Immature natural killer cell (primary cell): ENCODE measurements at places on chromosomes 6 and 20.

- no peak for DNase-seq
- H3K27me3 ChIP-seq = no peaks in the 10 kb centered on the region
- H3K36me3 ChIP-seq = no peaks in the 10 kb centered on the region
- no peak overlapping the region for H3K4me3 ChIP-seq
- no peaks in the 10 kb centered on the region for H3K4me1 ChIP-seq
Measured at GRCh38 chr6:105824732-105825131, 261.4 kb upstream of the PRDM1 start.

DNA sequence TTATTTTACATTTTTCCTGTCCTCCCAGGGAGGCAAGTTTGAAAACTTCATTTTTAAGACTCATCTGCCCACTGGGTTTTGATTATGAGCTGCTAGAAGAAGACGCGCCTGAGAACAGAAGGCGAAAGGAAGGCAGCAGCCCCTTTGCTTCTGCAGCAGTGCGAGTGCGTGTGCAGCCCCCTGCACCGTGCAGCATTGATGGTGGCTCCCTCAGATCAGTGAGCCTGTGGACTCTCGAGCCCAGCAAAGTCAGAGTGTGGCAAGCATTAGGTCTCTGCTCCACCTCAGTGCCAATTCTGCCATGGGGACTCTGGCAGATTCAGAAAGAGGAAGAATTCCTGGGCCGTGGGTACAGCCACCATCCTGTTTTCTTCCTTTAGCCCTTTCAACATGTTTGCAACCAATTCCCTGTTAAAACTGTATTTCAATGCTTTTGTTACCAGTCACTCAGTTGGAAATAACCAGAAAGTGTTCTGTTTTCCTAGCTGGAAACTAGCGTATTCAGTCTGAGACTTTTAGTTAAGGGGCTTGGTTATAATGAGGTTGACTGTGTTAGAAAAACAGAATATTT lies 134.8 kb upstream of the OGFRL1 start:
- no peaks in the 10 kb centered on the region for H3K4me1 ChIP-seq
- H3K27me3 ChIP-seq = no peaks in the 10 kb centered on the region
- no peak overlapping the region for H3K27ac ChIP-seq
- H3K36me3 ChIP-seq = no peaks in the 10 kb centered on the region

DNA sequence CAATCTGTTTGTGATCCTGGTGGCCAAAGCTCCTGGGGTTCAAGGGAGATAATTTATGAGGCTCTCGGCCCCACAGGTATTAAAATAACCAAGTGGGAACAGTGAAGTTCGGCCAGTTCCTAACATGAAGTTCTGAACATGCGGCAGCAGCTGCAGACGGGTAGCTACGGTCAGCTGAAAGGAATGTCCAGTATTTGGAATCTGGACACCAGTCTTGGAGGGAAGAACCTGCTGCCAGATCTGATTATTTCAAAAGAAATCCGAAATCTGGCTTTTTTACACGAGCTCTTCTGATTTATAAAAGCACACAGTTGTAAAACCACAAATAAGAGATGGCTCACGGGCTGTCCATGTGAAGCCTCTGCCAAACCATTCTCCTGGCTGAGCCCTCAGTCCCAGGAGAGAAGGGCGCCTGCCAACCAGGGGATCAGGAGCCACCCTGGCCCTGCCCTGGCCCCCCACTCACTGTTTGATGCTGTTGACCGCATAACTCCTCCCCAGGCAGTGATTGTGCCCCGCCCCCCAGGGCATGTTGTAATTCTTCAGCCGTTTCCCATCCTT lies 28.2 kb upstream of the KCNB1 start:
- no peak for DNase-seq
- H3K4me3 ChIP-seq = no peak overlapping the region
- H3K36me3 ChIP-seq = no peaks in the 10 kb centered on the region

DNA sequence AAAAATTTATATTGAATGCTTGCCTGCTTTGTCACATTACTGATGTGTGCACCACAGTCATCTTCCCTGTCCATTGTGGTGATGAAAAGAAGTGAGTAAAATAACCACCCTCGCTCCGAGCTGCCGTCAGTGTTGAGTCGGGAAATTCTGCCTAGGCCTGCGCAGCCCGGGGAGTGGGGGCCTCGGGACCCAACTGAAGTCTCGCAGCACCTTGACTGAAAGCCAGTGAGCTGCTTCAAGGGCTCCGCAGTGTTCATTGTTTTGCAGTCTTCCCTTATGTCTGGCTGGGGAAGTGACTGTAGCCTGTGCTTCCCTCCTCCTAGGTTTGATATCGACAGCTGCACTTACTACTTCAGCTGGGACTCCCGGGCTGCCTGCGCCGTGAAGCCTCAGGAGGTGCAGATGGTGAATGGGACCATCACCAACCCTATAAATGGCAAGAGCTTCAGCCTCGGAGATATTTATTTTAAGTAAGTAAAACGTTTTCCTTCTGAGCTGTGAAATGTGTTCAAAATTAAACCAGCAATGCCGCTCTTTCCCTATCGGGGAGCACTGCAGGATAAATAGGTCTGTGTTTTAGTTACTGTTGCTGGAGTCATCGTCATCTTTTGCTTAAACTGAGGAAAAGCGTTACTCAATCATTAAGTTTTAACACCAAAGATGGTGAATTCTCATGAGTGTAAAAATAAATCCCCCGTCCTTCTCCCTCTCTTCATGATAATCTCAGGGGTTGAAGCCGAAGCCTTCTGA lies 32.7 kb upstream of the SLC22A1 start:
- no peak overlapping the region for H3K27ac ChIP-seq
- no peak overlapping the region for H3K4me3 ChIP-seq
- H3K27me3 ChIP-seq = peaks cover 3% of the 10 kb centered on the region

GRCh38 chr6:56370561-56371211 lies 123.3 kb upstream of the COL21A1 start:
- H3K4me3 ChIP-seq = no peak overlapping the region
- H3K27me3 ChIP-seq = peaks cover 2% of the 10 kb centered on the region
- H3K36me3 ChIP-seq = no peaks in the 10 kb centered on the region
- H3K4me1 ChIP-seq = no peaks in the 10 kb centered on the region

DNA sequence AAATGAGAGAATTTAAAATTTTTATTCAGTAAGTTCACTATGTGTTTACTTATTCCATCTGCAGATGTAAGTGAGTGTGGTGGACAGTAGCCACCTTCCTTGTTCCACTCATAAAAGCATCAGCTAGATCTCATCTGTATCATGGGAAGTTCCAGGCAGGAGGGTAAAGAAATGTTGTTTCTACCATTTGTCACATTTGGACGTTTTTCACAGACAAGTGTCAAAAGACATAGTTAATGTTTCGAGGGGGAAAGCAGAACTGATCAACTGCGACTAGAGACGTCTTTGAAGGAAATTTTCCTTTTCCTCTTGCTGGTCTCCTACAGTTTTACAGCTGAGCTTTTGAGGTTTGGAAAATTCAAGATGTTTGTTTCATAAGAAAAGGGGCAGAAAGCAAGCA lies 55.9 kb upstream of the ISM1 start:
- no peak for DNase-seq
- H3K4me1 ChIP-seq = no peaks in the 10 kb centered on the region

- no peak overlapping the region for H3K4me3 ChIP-seq
- no peaks in the 10 kb centered on the region for H3K4me1 ChIP-seq
- no peak for DNase-seq
- peaks cover 9% of the 10 kb centered on the region for H3K27me3 ChIP-seq
- no peaks in the 10 kb centered on the region for H3K36me3 ChIP-seq
- no peak overlapping the region for H3K27ac ChIP-seq
Measured at GRCh38 chr6:3869632-3870527, 20.7 kb downstream of the FAM50B start.

DNA sequence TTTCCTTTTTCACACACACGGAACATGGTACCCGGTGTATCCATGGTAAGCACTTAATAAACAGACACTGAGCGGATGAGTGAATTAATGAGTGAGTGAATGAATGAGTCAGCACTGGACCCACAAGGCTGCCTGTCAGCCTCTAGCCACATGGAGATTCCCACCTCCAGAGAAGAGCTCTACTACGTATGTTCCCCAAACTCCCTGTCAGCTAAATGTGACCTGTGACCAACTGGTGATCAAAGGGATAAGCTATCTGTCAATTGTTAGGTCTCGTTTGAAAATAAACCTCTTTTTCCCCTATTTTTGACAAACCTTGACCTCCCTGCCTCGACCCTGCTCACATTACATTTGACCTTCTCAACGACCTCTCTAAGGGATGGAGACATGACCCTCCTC lies 24.5 kb upstream of the TAF8 start:
- peaks cover 100% of the 10 kb centered on the region for H3K4me1 ChIP-seq
- peaks cover 2% of the 10 kb centered on the region for H3K27me3 ChIP-seq
- H3K27ac ChIP-seq = peak overlapping the region; percentile 98
- peak overlapping the region; percentile 90 for H3K4me3 ChIP-seq

GRCh38 chr6:1679031-1679687 lies 69.4 kb downstream of the FOXC1 start:
- DNase-seq = no peak
- H3K4me3 ChIP-seq = no peak overlapping the region
- H3K27ac ChIP-seq = no peak overlapping the region

GRCh38 chr6:99995916-99996315 lies 1.9 kb upstream of the MCHR2 start:
- no peak overlapping the region for H3K27ac ChIP-seq
- peaks cover 3% of the 10 kb centered on the region for H3K27me3 ChIP-seq
- H3K36me3 ChIP-seq = no peaks in the 10 kb centered on the region
- H3K4me3 ChIP-seq = no peak overlapping the region
- no peaks in the 10 kb centered on the region for H3K4me1 ChIP-seq

DNA sequence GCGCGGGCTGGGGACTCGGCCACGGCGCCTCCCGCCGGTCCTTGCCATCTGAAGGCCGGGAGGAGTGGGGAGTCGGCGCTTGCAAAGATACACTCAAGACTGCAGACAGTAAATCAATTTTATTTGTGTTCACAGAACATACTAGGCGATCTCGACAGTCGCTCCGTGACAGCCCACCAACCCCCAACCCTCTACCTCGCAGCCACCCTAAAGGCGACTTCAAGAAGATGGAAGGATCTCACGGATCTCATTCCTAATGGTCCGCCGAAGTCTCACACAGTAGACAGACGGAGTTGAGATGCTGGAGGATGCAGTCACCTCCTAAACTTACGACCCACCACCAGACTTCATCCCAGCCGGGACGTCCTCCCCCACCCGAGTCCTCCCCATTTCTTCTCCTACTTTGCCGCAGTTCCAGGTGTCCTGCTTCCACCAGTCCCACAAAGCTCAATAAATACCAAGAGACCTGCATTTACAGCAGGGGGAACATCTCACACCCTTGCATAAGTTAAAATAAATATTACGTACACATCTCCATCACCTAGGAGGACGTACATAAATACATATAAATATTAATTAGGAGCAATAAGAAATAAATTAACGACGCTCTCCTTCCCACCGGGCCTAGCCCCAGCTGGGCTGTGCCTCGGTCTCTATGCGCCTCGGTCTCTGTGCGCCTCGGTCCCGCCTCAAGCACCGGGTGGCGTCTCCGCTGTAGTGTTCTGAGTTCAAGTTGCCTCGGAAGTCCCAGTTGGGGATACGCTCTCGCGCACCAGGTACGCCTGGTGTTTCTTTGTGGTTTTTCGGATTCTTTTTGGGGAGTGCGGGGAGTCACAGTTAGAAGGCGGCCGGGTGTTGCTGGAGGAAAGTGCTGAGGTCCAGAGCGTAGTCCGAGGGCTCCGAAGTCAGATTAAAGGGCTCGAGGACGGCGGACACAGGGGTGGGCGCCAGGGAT lies 889 bp upstream of the FLOT1 start:
- peaks cover 17% of the 10 kb centered on the region for H3K36me3 ChIP-seq
- H3K27me3 ChIP-seq = peaks cover 3% of the 10 kb centered on the region
- peak overlapping the region; percentile 97 for H3K27ac ChIP-seq
- peaks cover 61% of the 10 kb centered on the region for H3K4me1 ChIP-seq
- peak overlapping the region; percentile 88 for H3K4me3 ChIP-seq

DNA sequence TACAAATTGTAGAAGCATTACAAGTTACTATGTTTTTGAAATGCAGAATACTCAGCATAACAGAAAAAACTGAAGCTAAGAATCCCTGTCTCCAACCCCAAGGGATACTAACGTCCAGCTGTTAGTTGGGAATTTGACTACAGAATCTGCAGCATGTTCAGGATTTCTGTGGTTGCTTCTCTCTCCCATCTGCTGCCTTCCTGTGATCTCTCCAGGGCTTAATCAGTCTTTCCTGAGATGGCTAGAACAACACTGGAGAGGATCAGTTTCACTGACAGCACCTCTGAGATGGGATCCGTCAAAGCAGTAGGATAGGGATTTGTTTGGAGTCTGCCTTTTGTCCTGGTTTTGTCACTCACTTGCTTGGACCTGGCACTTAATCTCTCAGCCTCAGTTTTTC lies 73.3 kb upstream of the NUP153 start:
- H3K27ac ChIP-seq = no peak overlapping the region
- no peak for DNase-seq
- H3K4me3 ChIP-seq = no peak overlapping the region
- H3K4me1 ChIP-seq = no peaks in the 10 kb centered on the region
- peaks cover 6% of the 10 kb centered on the region for H3K27me3 ChIP-seq
- peaks cover 15% of the 10 kb centered on the region for H3K36me3 ChIP-seq

GRCh38 chr20:1443085-1443484 lies 23.6 kb downstream of the NSFL1C start:
- H3K4me1 ChIP-seq = peaks cover 2% of the 10 kb centered on the region
- peaks cover 44% of the 10 kb centered on the region for H3K36me3 ChIP-seq
- no peak for DNase-seq
- H3K27me3 ChIP-seq = no peaks in the 10 kb centered on the region

GRCh38 chr20:63553933-63554290 lies at the start of gene FNDC11:
FNDC11 (plus strand) TSS chr20:63554159; CDS start chr20:63555664, 1,505 bp downstream.
- peak within 1 kb of the TSS; percentile 72 for H3K27ac ChIP-seq
- H3K4me3 ChIP-seq = peak within 1 kb of the TSS; percentile 42
- H3K27me3 ChIP-seq = peaks cover 10% of the 10 kb centered on the region
- H3K4me1 ChIP-seq = peaks cover 12% of the 10 kb centered on the region

GRCh38 chr20:4060064-4060795 lies 44.9 kb upstream of the RNF24 start:
- peaks cover 7% of the 10 kb centered on the region for H3K27me3 ChIP-seq
- no peak for DNase-seq
- no peaks in the 10 kb centered on the region for H3K4me1 ChIP-seq
- H3K4me3 ChIP-seq = no peak overlapping the region
- no peak overlapping the region for H3K27ac ChIP-seq

GRCh38 chr6:131792091-131792496 lies 15.7 kb upstream of the ENPP1 start:
- H3K4me1 ChIP-seq = peaks cover 6% of the 10 kb centered on the region
- DNase-seq = no peak
- H3K27ac ChIP-seq = no peak overlapping the region

DNA sequence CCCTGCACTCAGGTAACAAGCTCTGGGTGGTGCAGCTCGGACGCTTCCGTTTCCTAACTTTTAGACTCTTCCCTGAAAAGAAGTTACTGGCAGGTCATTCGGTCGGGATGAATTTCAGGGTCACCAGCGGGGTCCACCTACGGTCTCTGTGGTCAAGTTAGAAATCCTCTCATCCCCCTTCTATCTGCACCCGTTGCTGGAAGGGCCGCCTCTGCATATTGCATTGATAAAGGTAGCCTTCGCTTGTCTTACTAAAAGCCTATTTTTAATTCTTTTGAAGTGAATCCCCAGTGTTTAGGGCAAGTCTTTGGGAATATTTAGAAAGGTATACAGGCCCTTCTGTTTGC lies 47.3 kb downstream of the LRRN4 start:
- peak overlapping the region; percentile 82 for H3K27ac ChIP-seq
- DNase-seq = no peak
- H3K36me3 ChIP-seq = peaks cover 6% of the 10 kb centered on the region
- peaks cover 59% of the 10 kb centered on the region for H3K4me1 ChIP-seq
- H3K27me3 ChIP-seq = peaks cover 6% of the 10 kb centered on the region

GRCh38 chr6:24352434-24352833 lies 5.4 kb downstream of the DCDC2 start:
- H3K36me3 ChIP-seq = no peaks in the 10 kb centered on the region
- H3K27me3 ChIP-seq = peaks cover 12% of the 10 kb centered on the region
- no peaks in the 10 kb centered on the region for H3K4me1 ChIP-seq
- no peak for DNase-seq
- no peak overlapping the region for H3K4me3 ChIP-seq
